Body of pancreas (tissue), 4 donors: ENCODE measurements at places on chromosomes 2 and 18.

- peak; percentile 3 for DNase-seq
These were observed 491 bp downstream of the ALK start for GRCh38 chr2:29920631-29921559.

DNA sequence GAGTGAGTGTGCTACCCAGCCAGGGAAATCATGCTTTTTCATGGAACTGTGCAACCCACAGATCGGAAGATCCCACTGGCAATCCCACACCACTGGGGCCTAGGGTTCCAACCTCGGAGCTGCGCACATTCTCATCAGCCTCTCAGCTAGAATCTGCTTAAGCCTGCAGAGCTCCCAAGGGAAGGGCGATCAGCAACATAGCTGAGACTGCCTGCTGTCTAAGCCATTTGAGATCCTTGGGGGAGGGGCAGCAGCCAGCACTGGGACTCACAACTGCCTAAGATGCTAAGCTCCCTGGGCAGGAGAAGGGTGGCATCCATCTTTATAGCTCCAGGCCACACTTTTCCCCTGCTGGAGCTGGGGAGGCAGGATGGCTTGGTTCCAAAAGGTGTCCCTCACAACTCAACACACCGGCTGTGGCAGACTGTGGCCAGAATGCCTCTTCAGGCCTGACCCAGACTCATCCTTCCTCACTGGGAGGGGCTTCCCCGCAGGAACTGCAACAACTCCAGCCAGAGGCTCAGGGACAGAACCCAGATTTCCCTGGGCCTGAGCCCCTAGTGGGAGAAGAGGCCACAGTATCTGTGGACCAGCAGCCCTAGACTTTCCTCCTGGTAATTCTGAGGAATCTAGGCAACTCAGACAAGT lies 1133.3 kb upstream of the PIK3C3 start:
- DNase-seq, result no peak

DNA sequence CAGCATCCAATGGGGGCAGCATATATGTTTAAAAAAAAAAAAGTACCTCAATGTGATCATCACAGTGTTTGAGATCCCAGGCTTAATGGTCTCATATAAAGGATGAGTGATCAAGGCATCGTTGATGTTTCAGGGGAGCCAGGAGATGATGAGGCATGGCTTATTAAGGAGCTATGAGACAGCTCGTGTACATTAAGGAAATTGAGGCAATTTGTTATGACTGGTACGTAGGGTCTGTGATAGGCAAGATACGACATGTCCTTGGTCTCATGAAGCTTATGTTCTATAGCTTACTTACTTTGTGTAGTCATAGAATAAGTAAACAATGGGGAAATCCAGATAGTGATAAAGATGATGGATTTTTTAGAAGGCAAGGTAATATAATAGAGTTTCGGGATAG lies 49.1 kb upstream of the FAM171B start:
- no peak for DNase-seq

GRCh38 chr2:4844881-4845280 lies 847.3 kb upstream of the SOX11 start:
- DNase-seq, result no peak

- peak; percentile 52 for DNase-seq
These were observed 209.9 kb downstream of the TFCP2L1 start for GRCh38 chr2:121075006-121075551.
